ENCODE measurements at places on chromosomes 13 and 19. TPM values are rescaled to one million over a fixed set of nuclear protein-coding genes. Genes with fewer than 3 reads are reported as not detected.

Gene ZNF571
- 2.4 TPM for total RNA-seq

Gene CGB1
- not detected for total RNA-seq

Gene SH3GL1
- 40.9 TPM for total RNA-seq

Gene PSG7
- not detected for total RNA-seq

Gene ASPDH
- total RNA-seq, result not detected

Gene SYNE4
- total RNA-seq, result 1.8 TPM

Gene FFAR1
- 0.23 TPM for total RNA-seq

Gene ONECUT3
- not detected for total RNA-seq

Gene FGF21
- total RNA-seq, result not detected
